Cortex of kidney (tissue), 1 donor: ENCODE measurements at places on chromosomes 1 and 21.

DNA sequence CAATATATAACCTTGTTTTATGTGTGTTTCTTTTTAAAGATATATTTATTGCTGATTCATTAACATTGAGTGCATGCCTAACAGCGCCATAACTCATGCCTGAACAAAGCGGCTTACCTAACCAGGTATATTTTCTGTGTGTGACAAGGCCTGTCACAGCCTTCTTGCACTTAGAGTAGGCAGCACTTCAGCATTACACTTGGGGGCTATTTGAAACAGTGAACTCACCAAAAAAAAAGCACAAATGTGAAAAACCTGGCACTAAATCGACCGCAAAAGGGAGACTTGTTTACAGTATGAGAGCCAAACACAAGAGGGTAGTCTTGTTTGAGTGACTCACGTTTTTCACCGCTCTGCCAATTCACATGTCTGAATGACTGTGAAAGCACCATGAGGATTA is 111.7 kb downstream of the DISP1 start:
- DNase-seq: no peak

GRCh38 chr1:187046293-187046692 is 217.5 kb downstream of the PLA2G4A start:
- DNase-seq: no peak

GRCh38 chr1:77100875-77101274 is 118.4 kb downstream of the PIGK start:
- no peak for DNase-seq

DNA sequence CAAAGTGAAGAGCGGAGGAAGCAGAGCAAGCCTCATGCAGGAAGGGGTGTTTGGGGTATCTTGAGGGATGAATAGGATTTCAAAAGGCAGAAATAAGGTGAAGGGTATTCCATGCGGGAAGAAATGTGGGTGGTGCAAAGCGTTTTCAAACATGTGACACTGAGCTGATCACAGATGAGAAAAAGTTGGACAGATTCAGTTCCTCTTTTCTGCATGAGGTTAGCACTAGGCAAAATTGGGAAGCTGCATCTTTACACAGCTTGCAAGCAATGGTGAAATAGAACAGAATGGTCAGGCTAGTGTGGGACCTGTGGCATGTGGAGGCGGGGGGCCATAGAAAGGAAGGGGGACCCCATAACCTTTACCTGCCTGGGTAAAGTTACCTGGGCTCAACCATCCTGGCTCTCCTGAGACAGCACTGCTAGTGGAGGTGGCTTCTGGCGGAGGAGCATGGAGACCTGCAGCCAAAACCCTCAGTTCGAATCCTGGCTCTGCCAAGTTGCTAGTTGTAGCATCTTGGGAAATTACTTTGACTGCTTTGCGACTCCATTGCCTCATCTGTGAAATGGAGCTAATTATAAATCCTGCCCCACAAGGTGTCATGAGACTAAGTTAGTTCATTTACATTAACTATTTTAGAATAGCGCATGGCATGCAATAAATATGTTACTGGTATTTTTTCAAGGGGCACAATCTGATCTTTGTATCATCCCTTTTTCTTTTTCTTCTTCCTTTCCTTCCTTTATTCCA is 16.4 kb downstream of the KCNA10 start:
- no peak for DNase-seq

GRCh38 chr1:164868990-164869389 is 310.0 kb downstream of the PBX1 start:
- DNase-seq: no peak

DNA sequence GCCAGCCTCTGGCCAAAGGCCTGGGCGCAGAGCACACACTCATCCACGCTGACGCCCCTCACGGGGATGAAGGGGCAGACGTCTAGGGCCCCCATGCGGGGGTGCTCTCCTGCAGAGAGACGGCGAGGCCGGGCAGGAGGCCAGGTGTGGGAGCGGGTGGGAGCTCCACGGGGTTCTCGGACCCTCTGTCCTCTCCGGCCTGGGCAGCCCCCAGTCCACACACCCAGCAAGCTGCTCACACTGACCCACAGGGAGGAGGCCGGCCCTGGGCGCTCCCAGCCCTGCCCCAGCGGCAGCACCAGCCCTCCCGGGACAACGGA is 2.5 kb downstream of the FTCD start:
- no peak for DNase-seq

GRCh38 chr21:15061747-15062605 is 2.8 kb downstream of the NRIP1 start:
- no peak for DNase-seq

- no peak for DNase-seq
Measured at GRCh38 chr1:91278754-91279153, 125.9 kb downstream of the HFM1 start.

DNA sequence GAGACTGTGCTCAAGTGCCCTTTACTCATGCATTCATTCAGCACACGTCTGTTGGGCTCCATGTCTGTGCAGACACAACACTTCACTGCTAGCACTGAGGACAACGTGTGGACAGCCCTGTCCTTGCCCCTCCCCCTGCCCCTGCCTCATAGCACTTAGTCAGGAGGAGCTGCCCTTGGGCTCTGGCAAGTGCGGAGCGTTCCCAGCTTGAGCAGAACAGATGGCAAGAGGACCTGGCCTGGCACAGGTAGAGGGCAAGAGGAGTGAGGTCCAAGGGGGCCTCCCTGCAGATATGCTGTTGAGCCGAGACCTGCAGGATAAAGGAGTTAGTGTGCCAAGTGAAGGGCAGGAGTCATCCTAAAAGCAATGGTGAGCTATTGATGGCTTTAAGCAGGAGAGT is 81.3 kb downstream of the GRIK3 start:
- no peak for DNase-seq

DNA sequence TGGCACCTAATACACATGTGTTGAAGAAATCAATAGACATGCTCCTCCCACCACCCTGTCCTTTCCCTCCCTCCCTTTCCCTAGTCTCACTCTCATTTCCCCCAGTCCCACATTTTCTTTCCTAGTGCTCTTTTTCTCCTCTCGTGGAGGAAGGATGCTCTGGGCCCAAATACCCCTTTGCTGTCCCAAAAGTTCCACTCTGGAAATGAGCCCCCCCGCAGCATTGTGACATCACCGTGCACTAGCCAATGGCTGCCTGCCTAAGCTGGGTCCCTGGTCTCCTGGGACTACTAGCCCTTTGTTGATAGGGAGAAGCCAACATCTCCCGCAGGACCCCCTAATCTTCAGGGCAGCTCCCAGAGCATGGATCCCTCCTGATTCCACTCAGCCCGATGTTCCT is at the start of gene UBL4B:
UBL4B (plus strand) TSS at position 301 of the 400 bp plus-strand sequence; CDS start at position 393, 92 bp downstream.
- no peak for DNase-seq

- DNase-seq: no peak
Measured at GRCh38 chr1:156675210-156676113, 1.7 kb downstream of the NES start.

GRCh38 chr1:36947384-36947783 is 86.9 kb downstream of the GRIK3 start:
- no peak for DNase-seq

DNA sequence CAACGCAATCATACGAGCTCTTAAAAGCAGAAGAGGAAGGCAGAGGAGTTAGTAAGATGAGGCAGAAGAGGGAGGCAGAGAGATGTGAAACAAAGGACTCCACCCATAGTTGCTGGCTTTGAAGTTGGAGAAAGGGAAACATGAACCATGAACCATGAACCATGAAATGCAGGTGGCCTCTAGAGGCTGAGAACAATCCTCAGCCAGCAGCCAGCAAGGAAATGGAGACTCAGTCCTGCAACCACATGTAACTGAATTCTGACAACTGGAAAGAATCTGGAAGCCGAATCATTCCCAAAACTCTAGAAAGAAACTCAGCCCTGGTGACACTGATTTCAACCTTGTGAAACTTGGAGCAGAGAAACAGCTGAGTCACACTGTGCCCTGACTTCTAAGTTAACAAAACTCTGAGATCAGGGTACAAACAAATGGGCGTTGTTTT is 10.1 kb downstream of the DIPK1A start:
- no peak for DNase-seq

- DNase-seq: no peak
Measured at GRCh38 chr1:112454316-112454715, 54.4 kb upstream of the WNT2B start.

DNA sequence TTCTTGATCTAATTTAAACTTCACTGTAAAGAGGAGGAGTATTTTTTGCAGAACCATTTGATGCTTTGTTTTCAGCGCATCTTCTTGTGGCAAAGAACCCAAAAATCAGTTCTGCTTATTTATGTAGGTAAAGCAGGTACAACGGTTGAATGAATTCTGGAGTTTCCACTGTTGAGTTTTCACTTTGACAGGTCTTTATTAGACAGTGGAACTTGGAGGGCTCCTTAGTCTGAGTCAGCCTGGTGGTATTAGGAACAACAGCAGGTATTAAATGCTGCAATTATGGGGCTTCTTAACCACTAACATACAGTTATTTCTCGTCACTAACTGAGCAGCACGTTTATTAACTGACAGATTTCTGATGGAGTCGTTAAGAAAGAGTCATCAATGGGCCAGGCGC is 1.2 kb downstream of the LRIG2 start:
- no peak for DNase-seq

- no peak for DNase-seq
Measured at GRCh38 chr1:27296773-27297291, 25.1 kb upstream of the TMEM222 start.

DNA sequence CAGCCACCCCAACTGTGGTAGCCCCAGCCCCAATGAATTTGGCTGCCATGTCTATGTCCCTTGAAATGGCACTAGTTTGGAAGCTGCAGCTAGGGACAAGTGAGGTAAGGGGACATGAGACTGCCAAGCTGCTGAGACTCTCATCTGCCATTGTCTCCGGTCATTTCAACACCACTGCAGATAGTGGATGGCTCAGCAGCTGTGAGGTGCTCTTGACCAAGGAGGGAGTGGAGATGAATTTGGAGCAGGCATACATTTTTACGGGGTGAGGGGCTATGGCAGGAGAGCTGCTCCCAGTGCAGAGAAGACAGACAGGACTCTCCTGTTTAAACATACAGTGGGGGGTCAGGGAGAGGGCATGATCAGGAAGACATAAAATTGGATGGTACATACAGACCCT is 315.5 kb upstream of the CAMK1G start:
- no peak for DNase-seq

DNA sequence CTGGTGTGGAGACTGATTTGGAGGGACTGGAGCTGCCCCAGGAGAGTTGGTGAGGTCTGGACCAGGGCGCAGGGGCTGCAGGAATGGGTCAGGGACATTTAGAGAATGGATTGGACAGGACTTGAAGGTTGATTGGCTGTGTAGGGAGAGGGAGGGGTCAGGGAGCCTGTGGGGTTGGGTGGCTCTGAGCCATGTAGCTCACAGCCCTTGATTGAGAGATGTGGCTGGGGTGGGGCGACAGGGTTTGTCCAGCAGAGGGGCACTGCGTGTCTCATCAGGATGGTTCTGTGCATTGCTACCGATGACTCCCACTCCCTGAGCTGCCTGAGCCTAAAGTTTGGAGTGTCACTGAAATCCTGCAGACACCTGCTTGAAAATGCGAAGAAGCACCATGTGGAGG is 12.1 kb downstream of the AZIN2 start:
- DNase-seq: no peak

DNA sequence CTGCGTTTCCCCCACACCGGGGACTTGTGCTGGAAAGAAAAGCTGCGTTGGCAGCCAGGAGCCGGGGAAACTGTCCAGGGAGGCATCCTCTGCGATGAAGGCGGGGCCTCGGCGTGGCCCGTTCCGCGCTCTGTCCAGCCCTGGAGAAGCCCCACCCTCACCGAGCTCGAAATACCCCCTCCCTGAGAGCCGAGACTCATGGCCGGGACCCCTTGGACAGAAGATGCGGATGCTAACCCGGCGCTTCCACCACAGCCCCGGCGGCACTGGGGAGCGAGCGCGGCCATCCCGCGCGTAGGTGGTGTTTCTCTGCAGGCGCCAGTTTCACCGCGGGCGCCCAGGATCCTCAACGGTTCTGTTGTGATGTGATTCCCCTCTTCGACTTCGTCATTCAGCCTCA is 31.6 kb downstream of the PDE9A start:
- DNase-seq: no peak

GRCh38 chr1:53589043-53589887 is 130.1 kb downstream of the DMRTB1 start:
- no peak for DNase-seq

DNA sequence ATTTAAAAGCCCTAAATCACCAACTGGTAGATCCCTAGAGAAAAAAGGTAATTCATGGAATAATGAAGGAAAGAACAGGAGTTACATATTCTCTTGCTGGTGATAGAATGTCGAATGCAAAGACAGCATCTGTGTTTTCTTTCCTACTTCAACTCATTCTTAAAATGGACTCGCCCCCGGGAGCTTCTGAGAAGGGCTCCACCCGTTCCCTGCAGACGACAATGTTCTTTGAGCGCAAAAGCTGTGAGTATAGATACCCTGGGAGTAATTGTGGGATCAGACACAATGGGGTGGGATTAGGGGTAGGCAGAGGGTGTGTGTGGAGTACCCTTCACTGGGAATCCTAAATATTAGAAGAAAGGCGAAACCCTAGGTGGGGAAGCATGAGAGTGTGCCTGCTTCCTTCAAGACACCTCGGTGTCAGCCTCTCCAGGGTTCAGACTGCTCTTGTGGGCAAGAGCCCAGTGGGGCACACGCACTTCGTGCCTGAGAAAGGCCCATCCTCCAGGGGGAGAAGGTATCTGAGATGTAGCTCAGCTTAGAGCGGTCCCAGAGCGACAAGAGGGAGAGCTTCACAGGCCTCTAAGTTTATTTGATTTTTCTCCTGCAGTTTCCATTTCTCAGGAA is 123.3 kb upstream of the DPYD start:
- no peak for DNase-seq

- no peak for DNase-seq
Measured at GRCh38 chr1:119929643-119930315, 33.5 kb upstream of the ADAM30 start.

GRCh38 chr1:166839600-166840308 is 479 bp downstream of the POGK start:
- DNase-seq: no peak

DNA sequence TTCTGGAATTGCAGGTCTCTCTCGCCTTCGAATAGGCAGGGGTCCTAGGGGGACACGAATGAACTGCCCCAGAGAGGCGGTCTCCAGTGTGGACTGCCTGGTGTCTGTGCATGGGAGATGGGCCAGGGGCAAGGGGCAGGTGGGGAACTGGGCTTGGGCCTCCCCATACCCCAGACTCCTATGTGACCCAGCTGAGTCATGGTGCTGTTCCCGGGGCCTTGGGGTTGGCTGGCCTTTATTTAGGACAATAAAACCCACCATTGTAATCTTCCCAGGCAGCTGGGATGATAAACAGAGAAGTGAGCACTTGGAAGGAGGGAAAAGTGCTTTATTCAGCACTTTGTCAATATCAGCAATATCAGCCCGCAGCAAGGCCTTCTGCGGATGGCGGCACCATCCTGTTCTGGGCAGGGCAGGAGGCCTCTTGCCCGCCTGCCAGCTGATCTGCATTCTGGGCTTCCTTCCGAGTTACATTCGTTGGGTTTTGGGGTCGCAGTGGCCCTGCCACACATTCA is 209.0 kb upstream of the TMEM51 start:
- no peak for DNase-seq

DNA sequence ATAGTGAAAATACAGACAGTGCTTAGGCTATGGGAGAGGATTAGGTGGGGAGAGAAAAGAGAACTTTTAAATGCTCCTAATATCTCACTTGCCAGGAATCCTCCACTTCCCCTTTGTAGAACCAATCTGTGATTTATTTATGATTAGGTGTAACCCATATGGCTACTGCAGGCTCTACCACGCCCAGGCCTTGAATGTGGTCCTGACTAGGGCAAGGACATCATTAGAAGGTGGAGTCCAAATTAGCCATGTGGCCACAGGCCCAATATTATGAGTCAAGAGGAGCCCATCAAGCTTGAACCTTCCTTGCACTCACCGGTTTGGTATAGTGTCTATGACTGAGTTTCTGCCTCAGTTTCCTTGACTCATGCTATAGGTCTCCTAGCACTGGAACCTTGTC is 141.4 kb downstream of the HMGB4 start:
- DNase-seq: no peak
